ENCODE measurements at places on chromosomes 1 and 21.

GRCh38 chr1:28915031-28915895, 894 bp downstream of the EPB41 start:
- DNase-seq: no peak

DNA sequence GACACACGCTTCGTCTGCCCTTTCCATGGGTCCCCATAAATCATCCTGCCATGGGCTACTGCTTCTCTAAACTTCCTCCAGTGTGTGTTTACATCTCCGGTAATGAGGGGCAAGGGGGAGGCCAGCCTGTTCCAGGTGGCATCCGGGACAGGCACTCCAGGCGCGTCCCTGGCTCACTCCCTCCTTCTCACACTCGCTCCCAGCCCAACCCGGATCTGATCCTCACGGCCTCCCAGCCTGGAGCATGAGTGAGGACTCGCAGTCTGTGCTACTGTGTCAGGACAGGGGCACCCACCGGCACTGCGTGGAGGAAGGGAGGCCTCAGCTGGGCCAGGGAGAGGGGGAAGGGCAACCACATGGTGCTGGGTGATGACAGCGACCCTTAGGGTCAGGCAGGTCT, 225.4 kb downstream of the TRABD2B start:
- DNase-seq: no peak

DNA sequence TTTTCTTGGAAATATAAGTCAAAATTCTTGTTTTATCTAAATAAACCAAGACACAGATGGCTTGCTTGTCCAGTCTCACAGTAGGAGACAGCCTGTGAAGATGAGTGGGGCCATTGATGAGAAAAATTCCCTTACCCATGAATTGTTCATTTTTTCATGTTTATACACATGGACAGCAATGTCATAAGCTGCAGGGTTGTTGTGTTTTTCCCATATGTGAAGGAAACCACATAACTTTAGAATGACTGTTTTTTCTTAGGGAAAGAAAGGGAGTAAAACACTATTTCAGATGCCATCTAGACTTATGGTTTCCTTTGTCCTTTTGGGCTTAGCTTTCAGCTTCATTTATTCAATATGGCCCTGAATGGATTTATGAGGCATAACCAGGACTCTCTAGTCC, 622.5 kb upstream of the NR5A2 start:
- DNase-seq: no peak

DNA sequence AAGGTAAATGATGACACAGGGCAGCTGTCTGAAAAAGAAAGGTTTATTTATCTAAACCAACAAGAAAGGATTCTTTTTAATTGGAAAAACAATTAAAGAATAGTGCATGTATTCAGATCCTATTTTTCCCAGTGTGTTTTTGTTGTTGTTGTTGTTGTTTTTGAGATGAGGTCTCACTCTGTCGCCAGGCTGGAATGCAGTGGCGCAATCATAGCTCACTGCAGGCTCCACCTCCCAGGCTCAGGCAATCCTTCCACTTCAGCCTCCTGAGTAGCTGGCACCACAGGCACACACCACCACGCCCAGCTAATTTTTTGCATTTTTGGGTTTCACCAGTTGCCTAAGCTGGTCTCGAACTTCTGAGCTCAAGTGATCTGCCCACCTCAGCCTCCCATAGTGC, 22.1 kb downstream of the NEK2 start:
- DNase-seq: no peak

- DNase-seq: no peak
Measured at GRCh38 chr1:226652613-226653012, 86.5 kb downstream of the ITPKB start.

- DNase-seq: no peak
Measured at GRCh38 chr1:211925016-211925415, 94.5 kb upstream of the LPGAT1 start.

DNA sequence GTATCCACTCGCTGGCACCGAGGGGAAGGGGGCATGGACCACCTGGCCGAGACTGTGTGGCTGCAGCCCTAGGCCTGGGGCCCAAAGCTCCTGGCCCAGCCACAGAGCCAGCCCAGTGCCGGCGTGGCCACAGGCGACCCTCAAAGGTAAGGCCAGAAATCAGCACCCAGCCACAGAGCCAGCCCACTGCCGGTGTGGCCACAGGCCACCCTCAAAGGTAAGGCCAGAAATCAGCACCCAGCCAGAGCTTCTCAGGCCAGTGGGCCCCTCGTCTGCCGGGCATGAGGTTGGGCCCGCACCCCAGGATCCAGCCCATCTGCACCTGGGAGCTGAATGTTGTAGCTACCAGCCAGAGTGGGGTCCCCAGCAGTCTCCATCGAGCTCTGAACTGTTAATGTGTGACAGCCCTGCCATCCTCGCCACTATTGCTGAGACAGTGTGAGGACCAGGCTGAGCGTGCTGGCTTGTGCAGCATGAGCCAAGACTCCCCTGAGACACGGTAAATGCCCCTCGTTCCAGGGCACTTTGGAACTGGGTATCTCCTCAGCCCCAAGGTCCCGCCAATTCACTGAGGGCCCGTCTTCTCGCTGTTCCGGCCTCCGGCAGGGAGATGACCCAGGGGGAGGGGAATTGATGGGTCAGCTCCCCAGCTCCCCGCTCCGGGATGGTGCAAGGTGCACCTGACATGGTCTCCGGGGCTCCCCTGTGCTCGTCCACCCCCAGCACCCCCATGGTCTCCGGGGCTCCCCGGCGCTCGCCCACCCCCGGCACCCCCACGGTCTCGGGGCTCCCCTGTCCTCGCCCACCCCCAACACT, 4.7 kb upstream of the FTCD start:
- no peak for DNase-seq

DNA sequence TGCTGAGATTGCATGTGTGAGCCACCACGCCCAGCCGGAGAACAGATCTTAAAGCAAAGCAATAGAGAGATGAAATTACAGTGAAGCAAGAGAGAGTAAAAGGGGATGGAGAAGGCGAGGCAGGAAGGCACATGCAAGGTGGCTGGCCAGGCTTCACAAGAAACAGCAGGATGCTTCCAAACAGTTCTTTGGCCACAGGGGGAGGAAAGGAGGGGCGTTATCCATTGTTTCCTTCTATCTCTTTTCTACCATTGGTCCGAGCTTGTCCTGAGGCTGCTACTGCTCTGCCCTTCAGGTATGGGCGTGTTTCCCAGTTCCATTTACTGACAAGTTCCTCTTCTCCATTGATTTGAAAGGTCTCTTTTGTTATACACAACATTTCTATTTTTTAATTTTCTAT, 33.7 kb upstream of the PARP1 start:
- DNase-seq: no peak

DNA sequence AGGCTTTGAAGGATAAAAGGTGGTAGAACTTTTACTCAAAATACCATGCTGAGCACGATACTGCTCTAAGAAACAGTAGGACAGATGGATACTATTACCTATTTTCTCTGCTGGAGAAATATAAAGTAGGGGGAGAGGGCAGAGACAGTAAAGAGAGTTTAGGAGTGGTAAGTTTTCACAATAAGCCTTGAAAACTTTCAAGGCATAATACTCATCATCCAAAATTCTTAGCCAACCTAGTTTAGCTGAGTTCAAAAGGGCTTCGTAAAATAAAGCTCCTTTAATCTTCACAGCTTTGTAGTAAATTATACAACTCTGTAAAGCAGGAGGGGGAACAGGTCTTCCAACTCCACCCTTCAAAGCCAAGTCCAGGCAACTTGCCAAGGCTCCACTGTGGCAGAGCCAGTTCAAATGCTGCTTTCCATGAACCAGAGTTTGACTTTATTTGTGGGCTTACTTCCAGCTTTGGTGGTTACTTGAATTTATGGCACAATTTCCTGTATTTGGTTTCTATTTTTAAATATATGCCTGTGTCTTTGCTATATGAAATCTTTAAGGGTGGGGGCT, 15.5 kb downstream of the TEX38 start:
- no peak for DNase-seq

DNA sequence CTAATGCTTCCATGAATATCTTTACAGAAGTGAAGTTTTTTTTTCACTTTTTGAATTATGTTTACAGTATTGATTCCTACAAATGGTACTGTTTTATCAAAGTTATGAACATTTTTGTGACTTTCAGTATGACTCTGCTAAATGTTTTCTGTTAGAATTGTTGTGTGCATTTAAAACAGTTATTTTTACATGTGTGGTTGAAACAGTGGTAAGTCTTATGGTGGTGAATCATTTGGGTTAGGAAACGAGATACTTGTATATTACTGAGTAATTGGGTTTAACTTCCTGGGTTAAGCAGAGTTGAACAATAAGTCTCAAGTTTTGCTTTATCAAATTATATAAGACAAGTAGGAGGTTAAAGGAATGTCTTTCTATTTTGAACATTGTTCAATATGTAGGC, 66.8 kb downstream of the VPS13D start:
- peak; percentile 34 for DNase-seq

- DNase-seq: no peak
Measured at GRCh38 chr1:107000902-107001301, 55.6 kb upstream of the PRMT6 start.

DNA sequence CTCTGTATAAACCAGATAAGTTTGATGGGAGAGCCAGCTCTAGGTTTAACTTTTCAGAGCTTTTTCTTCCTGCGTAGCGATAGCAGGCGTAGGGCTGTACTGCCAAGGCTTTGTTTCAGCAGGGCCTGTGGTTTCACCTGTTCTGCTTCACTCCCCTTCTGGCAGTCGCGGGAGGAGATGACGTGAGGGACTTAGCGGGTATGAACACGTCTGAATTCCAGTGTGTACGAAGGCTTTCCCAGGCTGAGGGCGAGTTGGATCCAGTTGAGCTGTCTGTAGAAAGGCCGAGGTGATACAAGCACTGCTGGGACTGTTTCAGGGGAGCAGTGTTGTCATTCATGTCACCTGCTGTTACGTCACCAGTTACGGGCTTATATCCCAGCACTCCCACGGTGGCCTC, 21.2 kb downstream of the PEX14 start:
- no peak for DNase-seq

GRCh38 chr1:38815903-38816627, 43.5 kb downstream of the RRAGC start:
- DNase-seq: peak; percentile 73

- no peak for DNase-seq
Measured at GRCh38 chr21:15820852-15821379, 91.1 kb downstream of the USP25 start.

GRCh38 chr1:222465211-222466041, 82.5 kb downstream of the HHIPL2 start:
- DNase-seq: peak; percentile 57

GRCh38 chr1:202994756-202995155, 12.4 kb upstream of the TMEM183A start:
- no peak for DNase-seq

- no peak for DNase-seq
Measured at GRCh38 chr1:1391225-1391624, 7.9 kb downstream of the CCNL2 start.

- no peak for DNase-seq
Measured at GRCh38 chr1:29876902-29877301, 640.6 kb downstream of the PTPRU start.

GRCh38 chr1:6109688-6110087, 64.0 kb downstream of the KCNAB2 start:
- DNase-seq: no peak

DNA sequence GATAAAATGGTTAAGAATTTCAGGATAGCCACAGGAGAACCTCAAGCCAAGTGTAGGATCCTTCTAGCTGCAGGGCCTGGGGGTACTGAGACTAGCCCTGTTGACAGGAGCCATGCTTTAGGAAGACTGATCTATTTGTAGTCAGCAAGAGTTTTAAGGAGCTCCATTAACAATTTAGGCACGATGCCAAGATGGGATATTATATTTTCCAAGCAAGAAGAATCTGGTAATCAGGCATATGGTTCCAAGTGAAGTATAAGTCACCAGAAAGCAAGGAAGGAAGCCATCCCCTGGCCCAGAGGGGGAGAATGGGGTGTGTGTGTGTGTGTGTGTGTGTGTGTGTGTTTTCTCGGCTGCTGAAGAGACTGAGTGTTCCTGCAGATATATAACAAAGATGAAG, 7.0 kb downstream of the IFNAR2 start:
- DNase-seq: no peak

DNA sequence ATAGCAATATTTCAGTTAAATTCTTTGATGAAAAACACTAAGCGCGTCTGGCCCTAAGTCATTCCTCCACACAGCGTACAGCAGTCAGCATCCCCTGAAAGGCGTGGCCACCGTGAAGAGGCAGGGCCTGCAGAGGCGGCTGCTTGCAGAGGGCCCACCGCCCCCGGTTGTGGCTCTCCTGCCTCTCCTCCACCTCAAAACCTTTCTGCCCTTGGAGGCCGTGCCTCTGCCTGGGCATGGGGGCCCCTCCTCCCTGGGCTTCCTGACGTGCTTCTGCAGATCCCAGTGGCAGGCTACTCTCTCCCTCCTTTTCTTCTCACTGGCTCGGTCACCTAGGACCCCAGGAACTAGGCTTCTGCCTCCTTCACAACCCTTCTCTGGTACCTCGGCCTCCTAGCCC, 16.2 kb downstream of the CLSTN1 start:
- no peak for DNase-seq

GRCh38 chr1:54008876-54009275, 9.1 kb downstream of the LDLRAD1 start:
- DNase-seq: no peak

DNA sequence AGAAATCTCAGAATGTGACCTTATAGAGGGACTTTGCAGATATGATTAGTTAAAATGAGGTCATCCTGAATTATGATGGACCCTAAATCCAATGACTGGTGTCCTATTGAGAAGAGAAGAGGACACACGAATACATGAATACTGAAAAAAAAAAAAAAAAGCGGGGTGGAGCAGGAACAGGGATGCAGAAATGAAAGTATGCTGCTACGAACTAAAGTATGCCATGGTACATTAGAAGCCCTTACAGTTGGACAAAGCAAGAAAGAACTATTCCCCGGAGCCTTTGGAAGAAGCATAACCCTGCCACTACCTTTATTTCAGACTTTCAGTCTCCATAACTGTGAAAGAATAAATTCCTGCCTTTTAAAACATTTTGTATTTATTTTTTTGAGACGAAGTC, 557.9 kb upstream of the NCAM2 start:
- DNase-seq: no peak

DNA sequence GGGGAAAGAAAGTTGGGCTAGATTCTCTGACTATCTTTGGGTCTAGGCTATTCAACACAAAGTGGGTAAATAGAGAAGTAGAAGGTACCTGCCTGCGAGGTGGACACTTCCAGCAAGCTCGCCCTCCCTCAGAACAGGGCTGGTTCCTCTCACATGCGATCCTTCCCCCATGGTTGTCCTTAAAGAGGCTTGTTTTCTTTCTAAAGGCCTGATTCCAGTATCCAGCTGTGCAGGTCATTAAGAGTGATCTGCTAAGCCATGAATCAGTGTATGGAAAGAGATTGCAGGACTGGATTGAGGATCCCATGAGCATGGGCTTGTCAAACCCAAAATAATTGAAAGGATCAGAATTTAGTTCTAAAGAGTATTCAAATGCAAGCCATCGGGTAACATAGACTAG, 189.0 kb downstream of the URB2 start:
- DNase-seq: no peak

DNA sequence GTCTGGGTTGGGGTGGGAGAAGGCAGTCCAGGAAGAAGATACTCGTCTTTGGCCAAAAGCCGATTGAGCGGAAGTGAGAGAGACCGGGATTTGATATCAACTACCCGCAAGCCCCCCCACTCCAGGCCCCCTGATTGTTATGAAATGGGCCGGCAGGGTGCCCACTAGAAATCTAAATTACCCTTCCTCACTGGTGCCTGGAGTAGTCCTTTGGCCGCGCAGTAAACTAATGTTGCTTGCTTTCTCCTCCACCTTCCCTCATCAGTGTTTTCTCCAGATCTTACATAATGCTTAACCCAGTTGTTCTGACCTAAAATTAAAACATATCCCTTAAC, 119.2 kb upstream of the BARHL2 start:
- no peak for DNase-seq
